Stimulated activated CD4-positive, alpha-beta T cell treated with anti-CD3 and anti-CD28 coated beads, Interleukin-1b, Interleukin-23, amount 100 ng/mL, for 4 hours (primary cell): ENCODE measurements at places on chromosomes 3 and 15.

- DNase-seq, result no peak
Observed at GRCh38 chr15:95368191-95368590, 962.3 kb upstream of the NR2F2 start.

- no peak for DNase-seq
Observed at GRCh38 chr3:194631696-194632095, 1.5 kb downstream of the TMEM44 start.

DNA sequence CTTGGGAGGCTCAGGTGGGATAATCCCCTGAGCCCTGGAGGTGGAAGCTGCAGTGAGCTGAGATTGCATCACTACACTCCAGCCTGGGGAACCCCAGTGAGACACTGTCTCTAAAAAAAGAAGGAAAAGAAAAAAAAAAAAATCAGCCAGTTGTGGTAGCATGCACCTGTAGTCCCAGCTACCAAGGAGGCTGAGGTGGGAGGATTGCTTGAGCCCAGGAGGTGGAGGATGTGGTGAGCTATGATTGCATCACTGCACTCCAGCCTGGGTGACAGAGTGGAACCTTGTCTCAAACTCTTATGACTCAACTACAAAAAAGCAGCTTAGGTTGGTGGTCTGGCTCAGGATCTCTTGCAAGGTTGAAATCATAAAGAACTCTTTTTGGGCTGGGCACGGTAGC is 19.3 kb upstream of the GPX1 start:
- DNase-seq, result peak; percentile 46

GRCh38 chr3:138418601-138419206 is 15.7 kb upstream of the ESYT3 start:
- DNase-seq, result no peak

DNA sequence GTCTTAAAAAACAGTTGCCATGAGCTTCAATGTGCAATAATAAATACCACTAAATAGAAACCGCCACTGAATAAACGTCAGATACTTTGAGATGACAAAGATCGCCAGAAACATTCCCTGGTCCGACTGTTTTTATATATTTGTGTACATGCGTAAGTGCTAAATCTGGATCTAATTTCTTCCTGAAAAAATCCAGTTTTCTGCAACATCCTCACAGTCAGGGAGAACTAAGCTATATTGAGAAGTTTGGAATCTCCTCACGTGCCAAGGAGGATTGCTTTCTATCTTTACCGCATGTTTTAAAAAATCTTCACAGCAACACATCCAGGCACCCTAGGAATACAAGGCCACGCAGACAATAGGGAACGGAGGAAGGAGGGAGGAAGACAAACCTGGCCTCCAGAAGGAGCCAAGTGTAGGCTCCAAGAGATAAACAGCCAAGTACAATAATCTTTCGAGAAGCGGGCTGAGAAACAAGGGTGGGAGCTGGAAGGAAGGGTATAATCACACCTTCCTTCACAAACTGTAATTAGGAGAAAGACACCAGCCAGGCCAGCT is 5.7 kb downstream of the VGLL4 start:
- no peak for DNase-seq

GRCh38 chr3:181899702-181900101 is 188.0 kb downstream of the SOX2 start:
- no peak for DNase-seq

GRCh38 chr15:60397772-60398445 is at the start of gene ANXA2:
ANXA2 (minus strand) TSS chr15:60397986; CDS start chr15:60386075, 11,911 bp downstream.
- peak; percentile 76 for DNase-seq

DNA sequence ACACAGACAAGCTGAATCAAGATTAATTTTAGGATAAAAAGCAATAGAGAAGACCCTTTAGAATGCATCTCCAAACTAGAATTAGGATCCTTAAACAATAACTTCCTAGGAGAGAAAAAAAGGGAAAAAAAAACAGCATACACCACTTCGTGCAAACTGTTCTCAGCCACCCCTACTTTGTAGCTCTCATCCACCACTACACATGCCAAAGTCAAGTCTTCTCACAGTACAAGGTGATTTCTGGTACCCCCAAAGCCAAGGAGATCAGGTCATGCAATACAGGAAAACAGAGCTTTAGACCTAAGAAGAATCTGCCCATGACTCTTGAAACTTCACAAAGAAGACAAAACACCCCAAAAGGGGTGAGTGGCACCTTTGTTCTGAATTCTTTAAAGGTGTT is 166.9 kb downstream of the SUCNR1 start:
- no peak for DNase-seq

DNA sequence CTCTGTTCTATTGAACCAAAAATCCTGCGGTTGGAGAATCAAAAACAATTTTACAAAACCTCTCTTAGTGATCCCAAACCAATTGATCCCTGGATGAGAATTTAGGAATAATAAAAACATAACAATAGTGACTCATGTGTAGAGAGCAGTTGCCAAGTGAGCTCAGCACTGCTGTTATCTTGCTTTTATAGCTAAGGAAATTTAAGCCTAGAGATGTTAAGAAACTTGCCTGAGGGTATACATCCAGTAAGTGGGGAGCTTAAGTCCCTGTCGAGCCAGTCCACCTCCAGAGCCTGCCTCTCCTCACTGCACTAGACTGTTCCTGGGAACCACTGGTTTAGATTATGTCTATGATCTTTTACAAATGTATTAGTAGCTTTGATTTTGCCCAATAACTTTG is 358.4 kb upstream of the LMCD1 start:
- DNase-seq, result no peak

DNA sequence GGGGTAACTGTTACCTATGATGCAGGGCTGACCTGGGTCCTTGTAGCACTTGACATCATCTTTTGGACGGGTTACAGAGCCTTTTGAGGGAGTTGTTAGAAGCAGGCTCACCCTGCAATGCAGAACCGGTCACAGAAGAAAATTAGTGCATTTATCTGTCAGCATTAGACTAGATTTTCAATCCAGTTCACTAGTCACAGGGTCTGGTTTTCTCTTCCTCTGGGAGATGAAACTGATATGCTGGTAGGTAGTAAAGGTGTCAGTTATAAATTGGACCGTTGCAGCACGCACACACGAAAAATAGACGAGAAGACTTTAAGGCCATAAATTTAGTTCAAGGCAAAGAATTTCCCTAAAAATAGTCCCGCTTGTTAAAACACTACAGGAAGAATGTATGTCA is 532.3 kb upstream of the ATP11B start:
- DNase-seq, result no peak

DNA sequence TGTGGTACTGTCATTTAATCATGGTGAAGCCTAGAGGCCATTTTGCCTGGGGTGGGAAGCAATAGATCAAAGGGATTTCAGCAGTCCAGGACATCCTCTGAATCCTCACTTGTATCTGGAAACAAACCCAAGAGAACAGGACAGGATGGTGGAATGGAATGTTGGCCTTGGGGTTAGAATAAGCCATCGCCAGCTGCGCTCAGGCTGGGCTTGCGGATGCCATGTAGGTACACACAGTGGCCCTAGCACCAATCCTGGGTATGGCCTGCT is 76.5 kb upstream of the ALDH1A3 start:
- no peak for DNase-seq
